ENCODE measurements at places on chromosomes 7 and 10.

GRCh38 chr10:52217531-52217930 lies 96.5 kb upstream of the DKK1 start:
- DNase-seq: no peak

GRCh38 chr7:83879063-83879462 lies 230.1 kb upstream of the SEMA3E start:
- DNase-seq: no peak

- DNase-seq: no peak
Observed at GRCh38 chr10:132321726-132322125, 10.3 kb upstream of the LRRC27 start.

DNA sequence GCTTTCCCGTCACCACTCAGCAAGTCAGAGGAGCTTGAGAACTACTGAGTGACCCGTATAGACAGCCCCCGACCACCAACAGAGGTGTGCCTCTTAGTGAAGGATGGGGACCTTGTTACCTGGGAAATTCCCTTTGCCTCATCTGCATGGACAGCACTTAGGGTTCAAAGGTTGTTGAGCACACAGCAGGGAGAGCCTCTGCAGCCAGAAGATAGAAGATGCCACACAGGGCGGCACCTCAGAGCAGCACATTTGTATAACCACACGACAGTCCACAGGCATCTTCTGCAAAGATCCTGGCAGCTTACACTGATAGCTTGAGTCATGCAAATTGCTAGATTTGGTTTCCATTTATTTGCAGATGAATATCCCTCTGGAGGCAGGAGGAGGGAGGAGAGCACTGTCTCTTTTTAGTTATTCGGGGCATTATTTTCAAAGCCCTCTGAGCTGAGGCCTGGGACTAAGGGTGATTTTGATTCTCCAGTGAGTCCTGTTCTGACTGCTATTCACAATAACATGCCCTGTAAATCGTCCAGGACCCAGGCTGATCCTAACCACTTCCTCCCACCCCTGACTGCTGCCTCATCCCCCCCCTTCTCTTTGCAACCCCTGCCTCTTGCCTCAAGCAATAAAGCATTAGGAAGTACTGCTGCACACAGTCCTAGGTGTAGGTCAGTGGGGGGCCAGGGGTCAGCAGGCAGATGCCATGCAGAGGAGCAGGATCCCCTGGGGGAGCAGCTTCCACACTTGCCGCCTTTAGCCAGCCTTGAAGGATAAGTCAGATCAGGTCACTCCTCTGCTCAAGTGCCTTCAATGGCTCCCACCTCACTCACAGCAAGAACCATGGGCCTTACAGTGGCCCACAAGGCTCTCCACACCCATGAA lies 24.6 kb upstream of the INMT start:
- no peak for DNase-seq

DNA sequence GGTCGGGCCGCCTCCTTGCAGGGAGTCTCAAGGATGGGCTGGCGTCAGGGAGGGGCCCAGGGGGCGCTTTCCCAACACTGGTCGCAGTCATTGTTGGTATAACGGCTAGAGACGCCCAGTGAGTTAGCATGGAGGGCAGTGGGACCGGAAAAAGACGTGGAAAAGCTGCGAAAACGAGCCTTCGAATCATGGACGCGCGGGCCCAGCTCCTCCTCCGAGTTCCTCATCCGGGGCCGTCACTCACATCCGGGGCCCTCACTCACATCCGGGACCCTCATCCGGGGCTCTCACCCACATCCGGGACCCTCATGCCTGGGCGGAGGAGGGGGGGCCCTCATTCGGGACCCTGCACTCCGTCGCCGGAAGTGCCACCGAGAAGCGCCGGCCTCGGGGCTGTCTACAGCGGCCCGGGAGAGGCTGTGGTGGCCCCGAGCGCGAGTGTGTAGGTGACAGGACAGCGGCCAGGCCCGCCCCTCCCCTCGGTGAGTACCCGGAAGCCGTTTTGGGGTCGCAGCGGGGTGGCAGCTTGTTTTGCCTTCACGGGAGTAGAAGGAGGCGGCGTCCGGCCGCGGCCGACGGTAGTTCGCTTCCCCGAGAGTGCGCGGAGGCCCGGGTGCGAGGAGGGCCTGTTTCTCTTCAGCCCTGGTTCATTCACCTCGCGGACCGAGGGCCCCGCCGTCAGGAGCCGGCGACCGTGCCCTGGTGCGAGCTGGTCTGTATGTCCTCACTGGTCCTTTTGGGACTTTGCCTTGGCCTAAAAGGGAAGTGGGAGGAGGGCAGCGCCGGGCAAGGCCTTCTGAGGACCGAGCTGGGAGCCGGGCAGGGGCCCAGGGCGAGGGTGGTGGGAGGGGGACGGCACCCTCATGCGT lies at the start of gene ZNF655:
TSS of gene ZNF655 (plus strand) at position 337 of the 869 bp plus-strand sequence. CDS start 1,918 bp downstream, outside the sequence.
- DNase-seq: peak; percentile 96

DNA sequence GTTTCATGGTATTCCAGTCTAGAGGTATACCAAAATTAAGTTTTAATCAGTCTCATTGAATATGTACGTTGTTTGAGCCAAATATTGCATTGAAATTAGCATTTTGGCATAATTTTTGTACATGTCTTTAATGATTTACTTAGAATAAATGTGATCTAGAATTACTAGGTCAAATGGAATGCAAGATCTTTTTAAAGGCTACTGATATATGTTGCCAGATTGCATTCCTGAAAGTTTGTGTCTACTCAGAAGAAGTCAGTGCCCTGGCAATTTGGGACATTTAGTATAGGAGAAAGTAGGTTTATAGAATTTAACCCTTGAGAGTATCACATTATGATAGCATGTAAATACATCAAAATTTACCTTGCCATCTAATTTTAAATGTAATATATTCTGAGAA lies 32.4 kb downstream of the KMT2E start:
- no peak for DNase-seq

DNA sequence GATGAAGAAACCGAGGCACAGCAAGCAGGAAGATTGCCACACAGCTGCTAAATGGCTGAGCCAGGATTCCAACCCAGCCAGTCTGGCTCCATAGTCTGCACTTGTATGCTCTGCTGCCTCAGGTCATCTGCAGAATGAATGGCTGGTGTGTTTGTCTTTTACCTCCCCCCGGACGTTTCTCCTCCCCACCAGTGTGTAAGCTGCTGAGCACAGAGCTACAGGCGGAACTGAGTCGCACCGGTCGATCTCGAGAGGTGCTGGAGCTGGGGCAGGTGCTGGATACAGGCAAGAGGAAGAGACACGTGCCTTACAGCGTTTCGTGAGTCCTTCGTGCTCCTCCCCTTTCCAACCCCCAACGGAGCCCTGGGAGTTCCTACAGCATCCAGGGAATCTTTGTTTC lies 2.6 kb downstream of the CNPY4 start:
- no peak for DNase-seq

DNA sequence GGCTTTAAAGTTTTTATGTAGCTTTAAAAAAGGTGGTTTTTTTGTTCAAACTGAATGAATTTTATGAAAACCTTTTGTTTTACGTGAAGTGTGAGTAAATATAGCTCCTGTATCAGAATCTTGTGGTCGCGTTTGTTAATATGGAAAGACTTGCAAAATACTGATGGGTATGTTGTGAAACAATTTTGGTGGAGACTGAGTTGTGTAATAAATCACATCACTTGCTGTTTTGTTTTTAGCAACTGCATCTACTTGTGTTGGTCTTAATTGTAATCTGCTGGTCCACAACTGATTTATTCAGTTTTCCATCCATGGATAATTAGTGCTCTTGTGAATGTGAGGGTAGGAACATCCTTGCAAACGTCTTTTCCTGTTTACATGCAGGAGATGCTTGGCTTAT lies 10.5 kb downstream of the PLXDC2 start:
- no peak for DNase-seq

DNA sequence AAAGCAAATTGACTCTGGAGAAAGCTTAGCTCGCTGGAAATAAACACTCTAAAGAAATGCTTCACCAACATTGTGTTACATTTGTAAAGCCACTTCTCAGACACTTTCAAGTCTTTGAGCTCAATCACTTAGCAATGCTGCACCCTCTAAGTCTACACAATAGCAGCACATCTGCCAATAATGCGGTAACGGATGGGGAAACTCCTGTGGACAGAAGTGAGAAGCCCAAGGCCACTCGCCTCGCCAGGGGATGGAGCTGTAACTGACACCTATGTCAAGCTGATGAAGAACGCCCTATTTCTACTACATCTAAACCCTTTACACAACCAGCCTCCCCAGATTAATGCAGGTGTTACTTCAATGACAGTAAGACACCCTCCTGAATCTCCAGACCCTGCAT lies 167.7 kb downstream of the SFMBT2 start:
- no peak for DNase-seq
